ENCODE measurements at places on chromosomes 7 and 10. TPM values are rescaled to one million over a fixed set of nuclear protein-coding genes. Genes with fewer than 3 reads are reported as not detected.

The FAM25C gene
- not detected for total RNA-seq

The PANK1 gene
- total RNA-seq, result 15.5 TPM

DNA sequence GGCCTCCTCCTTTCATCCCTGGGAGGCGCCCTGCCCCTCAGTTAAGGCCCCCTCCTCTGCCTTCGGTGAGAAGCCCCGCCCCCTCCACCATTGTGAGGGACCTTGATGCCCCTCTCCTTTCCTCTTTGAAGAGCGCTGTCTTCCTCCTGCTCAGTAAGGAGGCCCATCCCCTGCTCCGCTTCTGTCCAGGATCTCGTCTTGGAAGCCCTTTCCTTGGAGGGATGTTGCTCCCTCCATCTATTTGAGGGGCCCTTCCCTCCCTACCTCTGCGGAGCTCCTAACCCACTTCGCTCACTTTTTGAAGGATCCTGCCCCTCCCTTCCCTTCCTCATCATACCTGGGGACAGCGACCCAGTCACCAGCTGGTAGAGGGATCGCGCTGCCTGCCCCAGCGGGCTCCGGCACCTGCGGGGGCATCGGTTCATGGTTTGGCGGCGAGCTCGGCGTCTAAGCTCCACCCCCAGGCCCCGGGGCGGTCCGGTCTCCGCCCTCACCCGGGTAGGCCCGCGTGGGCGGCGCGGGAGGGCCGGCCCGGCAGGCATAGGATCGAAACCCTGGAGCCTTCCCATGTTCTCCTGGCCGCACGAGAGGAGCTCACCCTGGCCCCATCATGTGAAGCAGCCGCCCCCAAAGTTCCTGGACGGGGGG is 4.1 kb downstream of the KCNIP2 start:
- no peaks in the 10 kb centered on the region for H3K36me3 ChIP-seq
- no peaks in the 10 kb centered on the region for H3K27me3 ChIP-seq
- H3K4me3 ChIP-seq, result peak overlapping the region; percentile 20

DNA sequence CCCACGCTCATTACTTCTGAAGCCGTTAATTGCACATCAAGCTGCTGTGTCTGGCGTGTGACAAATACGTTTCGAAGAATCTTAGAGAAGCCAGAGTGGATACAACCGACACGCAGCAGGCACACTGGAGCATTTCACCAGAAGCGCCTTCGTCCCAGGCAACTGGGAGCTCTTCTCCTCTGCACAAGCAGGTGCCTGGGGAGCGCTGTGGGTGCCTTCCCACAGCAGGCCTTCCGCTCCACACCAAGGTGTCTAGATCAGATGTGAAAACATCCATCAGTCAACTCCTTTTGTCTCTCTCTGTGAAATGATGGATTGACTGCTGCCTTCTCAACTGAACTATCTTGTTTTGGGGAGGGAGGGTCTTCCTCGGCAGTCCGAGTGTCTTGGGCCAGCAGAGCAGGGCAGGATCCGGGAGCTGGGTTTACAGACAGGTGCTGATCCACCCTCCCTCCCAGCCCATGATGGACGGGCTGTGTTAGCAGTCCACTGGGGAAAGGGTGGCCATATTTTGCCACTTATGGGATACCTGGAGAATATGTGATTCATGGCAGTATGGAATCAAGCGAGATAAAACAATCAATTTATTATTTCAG is 326.3 kb downstream of the TCERG1L start:
- no peak overlapping the region for H3K27ac ChIP-seq
- peak; percentile 47 for DNase-seq
- no peaks in the 10 kb centered on the region for H3K27me3 ChIP-seq
- H3K36me3 ChIP-seq, result no peaks in the 10 kb centered on the region

All from right atrium auricular region (tissue), 2 donors.